Activated T-helper 1 cell treated with anti-CD3 and anti-CD28 coated beads, Interleukin-12 subunit alpha, Interleukin-12 subunit beta, Interleukin-2, Interleukin-4 antibody, amounts not matched to agents 30 ng/mL and 10 ng/mL and 1 ng/mL, durations not matched to agents 14 hours and 24 hours and 36 hours (primary cell): ENCODE measurements at places on chromosomes 3 and 15.
A peak's percentile ranks its signal among the peaks of the same experiment; 100 is the strongest.

DNA sequence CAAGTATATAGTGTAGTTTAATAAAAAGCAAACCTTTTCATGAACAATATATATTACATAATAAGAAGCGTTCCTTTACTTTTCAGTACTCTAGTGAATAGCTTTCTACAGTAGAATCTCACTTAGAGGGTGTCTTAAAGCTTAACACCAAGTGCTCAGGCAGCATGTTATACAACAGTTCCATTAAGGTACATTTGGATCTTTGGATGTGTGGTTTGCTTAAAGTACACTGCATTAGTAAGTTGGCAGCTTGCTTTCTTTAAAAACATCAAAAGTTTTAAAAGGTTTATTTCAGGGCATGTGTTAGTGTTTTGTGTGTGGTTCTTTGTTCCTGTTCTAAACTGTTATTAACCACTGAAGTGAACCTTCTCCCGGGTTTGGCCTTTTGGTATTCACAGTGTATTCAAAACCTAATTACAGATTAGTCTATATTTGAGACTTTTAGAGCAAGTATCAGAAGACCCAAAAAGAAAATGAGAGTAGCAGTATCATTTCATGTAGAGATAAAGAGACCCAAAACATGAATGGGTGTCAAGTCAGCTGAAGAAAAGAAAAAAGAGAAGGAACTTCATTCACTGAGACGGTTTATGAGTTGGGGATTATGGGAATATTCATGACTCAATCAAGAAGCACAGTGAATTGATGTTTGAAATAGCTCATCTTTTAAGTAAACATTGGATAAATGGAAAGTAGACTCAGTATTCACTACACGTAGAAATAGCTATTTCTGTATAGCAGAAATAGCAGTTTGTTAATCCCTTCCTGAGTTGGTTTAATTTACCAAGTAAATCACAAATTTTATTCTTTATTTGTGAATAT is 93.9 kb downstream of the OPA1 start:
- no peak for DNase-seq

DNA sequence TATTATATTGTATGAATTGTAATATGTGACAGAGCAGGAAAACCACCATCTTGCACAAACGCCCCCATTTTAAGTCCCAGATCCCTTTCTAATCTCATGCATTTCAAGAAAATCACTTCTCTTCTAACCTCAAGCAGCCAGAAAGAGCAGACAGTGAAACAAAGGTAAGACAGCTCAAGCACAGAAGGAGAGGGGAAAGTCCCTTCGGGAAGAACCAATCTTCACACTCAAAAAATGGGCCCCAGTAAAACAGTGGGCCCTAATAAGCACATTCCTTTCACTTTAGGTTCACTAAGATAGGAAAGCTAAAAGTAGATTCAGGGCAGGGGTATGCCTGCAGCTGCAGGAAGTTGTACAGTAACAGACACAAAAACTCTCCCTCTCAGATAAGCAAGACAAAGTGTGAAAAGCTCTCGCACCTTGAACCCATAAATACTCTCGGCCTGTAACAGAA is 1268.7 kb downstream of the SI start:
- no peak for DNase-seq

DNA sequence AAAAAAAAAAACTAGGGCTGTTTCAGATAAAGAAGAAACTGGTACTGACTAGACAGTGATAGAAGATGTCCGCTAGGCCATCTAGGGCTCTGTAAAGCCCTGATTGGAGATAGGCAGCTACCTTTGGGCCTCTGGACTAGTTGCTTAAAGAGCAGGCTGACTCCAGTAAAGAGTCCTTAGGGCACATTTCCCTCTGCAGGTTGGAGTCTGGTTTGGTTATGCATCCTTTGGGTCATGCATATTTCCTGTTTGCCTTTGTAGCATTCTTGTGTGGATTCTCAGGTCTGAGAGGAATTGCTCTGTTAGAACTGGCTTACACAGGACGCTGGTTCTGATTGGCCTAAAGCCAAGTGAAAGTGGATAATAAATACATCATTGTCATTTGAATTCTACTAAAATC is 165.5 kb upstream of the LRRN1 start:
- no peak for DNase-seq

DNA sequence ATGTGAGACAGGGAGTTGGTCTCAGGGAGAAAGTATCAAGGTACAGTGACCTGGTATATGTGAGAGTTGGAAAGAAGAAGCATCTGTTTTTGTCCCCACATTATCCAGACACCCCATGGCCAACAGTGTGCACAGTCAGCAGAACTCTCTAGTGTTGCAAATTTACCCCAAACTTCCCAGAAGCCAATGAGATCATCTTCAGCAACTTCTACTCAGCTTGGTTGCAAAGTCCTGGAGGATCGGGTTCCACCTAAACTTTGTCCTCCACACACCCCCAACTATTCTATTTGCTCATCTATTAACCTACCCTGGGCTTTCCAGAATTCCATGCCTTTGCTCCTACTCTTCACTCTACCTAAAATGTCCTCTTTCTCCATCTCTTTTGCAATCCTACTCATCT is 15.7 kb downstream of the RBSN start:
- DNase-seq: no peak

DNA sequence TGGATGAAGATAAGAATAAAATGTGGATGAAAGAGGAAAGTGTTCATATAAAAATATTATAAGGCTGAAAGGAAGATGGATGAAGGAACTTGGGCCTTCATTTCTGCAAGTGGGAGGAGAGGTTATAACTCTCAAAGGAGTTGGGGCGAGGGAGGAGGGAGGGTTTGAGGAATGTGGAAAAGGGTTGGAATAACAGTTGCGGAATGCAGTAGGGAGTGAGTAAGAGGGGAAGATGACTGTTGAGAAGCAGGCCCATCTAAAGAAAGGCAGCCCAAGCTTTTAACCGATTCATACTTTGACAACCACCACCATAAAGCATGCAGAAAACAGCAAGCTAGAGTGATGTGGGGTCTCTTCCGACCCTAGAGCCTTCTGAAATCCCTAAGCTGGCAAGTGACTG is 8.3 kb upstream of the TM4SF4 start:
- DNase-seq: no peak

DNA sequence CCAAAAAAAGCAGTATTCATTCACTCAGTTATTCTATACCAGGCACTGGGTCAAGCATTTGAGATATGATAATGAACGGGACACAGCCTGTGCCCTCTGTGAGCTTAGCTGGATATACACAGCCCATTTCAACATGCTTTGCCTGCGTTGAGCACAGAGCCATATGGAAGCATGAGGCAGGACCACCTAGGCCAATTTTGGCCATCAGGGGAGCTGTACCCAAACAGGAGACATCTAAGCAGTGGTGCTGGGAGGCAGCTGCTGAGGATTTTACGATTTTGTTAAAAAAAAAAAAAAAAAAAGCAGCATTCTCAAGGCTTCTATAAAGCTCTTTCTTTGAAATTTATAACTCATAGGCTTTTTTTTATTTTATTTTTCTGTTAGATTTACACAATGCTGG is 87.2 kb upstream of the SLC2A2 start:
- no peak for DNase-seq

GRCh38 chr3:108599677-108600409 is 10.3 kb downstream of the DZIP3 start:
- no peak for DNase-seq

DNA sequence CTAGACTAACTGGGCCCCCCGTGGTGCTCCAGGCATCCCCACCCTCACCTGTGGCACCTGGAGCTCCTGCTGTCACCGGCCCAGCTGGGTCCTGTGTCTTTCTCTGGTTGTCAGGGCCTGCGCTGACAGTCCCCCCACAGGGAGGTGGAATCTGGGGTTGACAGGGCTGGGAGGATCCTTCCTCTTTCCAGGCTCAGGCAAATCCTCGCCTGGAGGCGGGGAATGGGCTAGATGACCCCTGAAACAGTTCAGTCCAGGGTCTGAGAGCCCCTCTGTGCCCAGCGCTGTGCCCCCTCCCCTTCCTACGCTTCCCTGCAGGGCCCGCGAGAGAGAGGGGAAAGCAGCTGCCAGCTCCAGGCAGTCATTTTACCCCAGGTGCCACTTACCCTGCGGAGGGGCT is 50.1 kb upstream of the MCF2L2 start:
- DNase-seq: no peak

GRCh38 chr15:61784734-61785133 is 275.5 kb downstream of the VPS13C start:
- DNase-seq: no peak

- DNase-seq: no peak
Measured at GRCh38 chr3:114600571-114600970, 306.7 kb downstream of the TIGIT start.

DNA sequence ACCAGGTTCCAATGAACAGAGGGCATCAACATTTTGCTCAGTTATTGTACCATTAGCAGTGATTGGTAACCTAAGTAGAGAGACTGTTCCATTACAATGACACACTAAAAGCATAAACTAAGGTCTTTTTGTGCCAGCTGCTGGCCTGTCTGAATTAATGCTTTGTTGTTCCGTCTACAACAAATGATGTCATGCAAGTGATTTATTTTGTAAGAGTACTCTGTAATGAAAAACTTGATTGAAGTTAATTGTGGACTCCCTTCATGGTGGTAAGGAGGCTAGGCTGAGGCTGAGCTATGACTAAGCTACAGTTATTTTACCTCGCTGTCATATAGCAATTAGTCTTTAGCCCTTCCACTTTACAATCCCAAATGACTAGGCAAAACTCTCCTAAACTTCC is 23.2 kb downstream of the RCN2 start:
- no peak for DNase-seq

DNA sequence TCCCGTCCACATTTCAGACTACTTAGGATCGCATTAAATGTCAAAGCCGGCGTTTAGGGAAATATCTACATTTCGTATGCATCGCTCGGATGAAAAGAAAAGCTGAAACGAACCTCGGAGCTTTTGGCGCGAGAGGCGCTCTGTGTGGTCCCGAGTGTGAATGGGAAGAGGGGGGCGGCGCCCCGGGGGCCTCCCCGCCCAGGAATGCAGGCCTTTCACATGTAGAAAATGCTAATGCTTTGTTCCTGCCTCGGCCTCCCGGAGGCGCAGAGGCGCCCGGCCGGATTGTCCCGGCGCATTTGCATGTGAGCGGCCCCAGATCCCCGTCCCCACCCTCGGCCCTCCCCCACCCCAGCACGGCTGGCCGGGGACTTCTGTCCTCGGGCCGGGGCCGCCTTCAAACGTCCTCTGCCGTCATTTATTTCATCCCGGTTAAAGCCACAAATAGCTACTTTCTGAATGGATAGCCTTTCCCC is 37.0 kb upstream of the TRIM71 start:
- peak; percentile 2 for DNase-seq

DNA sequence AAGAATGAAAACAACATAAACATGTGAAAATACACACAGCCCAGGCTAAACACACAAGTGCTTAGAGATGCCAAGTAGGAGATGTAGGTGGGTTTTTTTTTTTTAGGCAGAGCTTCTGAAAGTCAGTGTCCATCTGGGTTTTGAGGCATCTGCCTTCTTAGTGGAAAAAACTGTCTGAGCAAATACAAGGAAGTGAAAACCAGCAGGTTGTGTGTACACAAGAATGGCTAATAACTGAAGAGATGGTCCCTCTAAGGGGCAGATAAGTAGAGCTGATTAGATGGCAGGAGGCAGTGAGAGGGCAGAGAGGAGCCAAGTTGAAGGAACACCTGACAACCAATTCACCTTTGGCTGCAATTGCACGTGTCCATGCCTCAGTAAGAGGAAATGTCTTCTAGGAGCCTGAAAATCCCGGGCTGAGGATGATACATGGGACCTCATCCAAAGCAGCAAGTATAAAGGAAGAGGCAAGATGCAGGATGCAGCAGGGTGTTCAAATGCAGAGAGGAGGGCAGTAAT is 34.9 kb downstream of the CYP19A1 start:
- no peak for DNase-seq

GRCh38 chr3:126051741-126052140 is 32.2 kb downstream of the SLC41A3 start:
- DNase-seq: no peak

DNA sequence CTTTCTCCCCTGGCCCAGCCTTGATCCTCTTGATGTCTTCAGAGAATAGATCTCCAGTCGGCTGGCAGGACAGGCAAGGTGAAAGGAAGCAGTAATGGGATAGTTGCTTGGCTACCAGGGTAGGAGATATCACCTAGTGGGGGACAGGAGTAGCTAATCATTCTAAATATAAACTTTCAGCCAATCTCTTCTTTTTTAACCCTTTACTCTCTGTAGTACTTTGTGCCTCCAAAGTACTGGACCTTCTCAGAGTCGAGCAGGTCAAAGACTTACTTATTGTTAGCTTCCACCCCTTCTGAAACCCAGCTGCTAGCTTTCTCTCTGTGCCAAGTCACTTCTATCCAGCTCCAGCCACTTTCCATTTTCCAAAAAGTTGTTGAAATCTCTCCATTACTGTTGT is 43.4 kb upstream of the FILIP1L start:
- DNase-seq: no peak

GRCh38 chr15:39777496-39777895 is 5.1 kb downstream of the FSIP1 start:
- DNase-seq: no peak

DNA sequence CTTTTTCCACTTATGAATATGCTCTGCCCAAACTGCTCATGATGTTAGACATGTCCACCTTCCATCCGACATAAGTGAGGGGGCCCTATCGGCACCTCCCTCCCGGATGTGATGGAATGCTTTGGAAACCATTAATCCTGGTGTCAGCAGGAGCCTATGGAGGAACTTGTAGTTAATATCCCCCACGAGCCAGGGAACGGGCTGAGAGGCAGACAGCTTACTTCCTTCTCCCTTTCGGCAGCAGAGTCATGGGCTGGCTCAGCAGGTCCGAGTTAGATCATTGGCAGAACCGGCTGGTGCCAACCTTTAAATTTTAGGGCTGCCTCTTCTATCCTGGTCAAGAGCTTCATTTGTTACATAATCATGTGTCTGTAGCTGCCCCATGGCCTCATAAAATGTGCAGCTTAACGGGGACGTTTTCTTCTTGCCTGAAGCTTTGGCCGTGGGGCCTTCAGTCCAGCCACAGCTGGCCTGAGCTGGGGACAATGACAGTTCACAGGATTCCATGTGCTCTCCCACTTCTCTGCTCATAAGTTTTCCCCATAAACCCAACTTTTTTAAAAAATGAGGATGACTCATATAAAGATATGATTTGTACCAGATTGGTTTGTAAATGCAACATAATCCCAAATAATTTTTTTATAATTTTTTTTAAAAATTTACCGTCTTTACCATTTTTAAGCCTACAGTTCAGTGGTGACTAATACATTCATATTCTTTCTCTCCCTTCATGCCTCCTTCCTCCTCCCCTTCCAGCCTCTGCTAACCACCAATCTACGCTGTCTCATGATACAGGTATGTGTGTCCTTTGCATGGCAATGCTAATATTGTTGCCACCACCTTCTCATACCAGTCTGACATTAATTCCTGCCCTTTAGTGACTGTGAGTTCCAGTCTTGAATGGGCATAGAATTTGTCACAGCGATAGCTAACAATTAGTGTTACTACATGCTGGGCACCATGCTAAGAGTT is 62.2 kb upstream of the RGMA start:
- DNase-seq: no peak
